ENCODE measurements at places on chromosomes 7 and 10.

GRCh38 chr7:66867198-66867790 lies 53.7 kb upstream of the TMEM248 start:
- no peaks in the 10 kb centered on the region for H3K27me3 ChIP-seq
- H3K4me3 ChIP-seq = no peak overlapping the region
- no peak overlapping the region for H3K27ac ChIP-seq
- DNase-seq = no peak

DNA sequence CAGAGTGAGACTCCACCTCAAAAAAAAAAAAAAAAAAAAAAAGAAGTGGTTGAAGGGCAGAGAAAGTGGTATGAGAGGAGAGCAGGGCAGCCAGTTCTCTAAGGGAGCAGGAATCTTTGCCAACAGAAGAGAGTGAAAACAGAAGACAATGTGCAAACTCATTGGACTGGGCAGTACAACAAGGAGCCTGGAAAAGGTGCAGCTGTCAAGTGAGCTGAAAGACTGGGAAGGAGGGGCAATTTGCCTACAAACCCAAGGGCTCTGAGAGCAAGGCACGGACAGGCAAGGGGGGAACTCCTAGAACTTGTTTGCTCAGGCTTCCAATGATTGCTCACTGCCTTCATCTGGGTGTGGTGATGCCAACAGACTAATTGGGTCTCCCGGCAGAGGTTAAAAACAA lies 9.5 kb downstream of the ACTR1A start:
- H3K4me3 ChIP-seq = no peak overlapping the region
- H3K36me3 ChIP-seq = no peaks in the 10 kb centered on the region
- DNase-seq = no peak
- no peak overlapping the region for H3K27ac ChIP-seq

DNA sequence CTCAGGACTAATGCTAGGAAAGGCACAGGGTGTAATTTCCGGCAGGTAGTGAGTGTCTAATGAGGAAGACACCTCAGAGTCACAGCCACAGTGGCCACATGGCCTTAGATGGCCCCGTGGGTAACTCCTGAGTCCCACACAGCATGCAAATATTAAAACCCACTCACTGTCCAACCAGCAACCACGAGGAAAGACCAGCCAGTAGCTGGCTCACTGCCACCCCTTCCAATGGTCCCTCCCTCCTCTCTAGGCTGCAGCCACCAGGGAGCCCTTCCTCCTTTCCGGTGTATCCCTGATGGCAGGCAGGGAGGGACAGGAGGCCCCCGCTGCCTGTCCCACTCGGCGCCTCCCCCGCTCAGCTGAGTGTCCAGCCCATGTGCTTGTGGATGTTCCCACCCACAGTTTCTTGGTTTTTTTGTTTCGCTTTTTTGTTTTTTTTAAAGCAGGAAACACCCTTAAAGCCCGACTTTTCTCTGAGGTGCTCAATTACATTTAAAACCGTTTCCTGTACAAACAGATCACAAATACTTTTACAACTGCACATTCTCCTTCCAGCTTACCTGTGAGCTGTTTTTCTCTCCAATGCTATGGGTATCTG lies 9.2 kb downstream of the BNIP3 start:
- DNase-seq = no peak
- no peak overlapping the region for H3K27ac ChIP-seq
- no peaks in the 10 kb centered on the region for H3K27me3 ChIP-seq
- 0 out of 2 replicates have a peak, but pooled peaks cover 1% of the 10 kb centered on the region for H3K36me3 ChIP-seq
- no peaks in the 10 kb centered on the region for H3K4me1 ChIP-seq
- H3K4me3 ChIP-seq = no peak overlapping the region

GRCh38 chr10:4170633-4171314 lies 385.8 kb upstream of the KLF6 start:
- no peaks in the 10 kb centered on the region for H3K27me3 ChIP-seq
- no peaks in the 10 kb centered on the region for H3K36me3 ChIP-seq
- H3K27ac ChIP-seq = no peak overlapping the region
- no peaks in the 10 kb centered on the region for H3K4me1 ChIP-seq
- no peak overlapping the region for H3K4me3 ChIP-seq

DNA sequence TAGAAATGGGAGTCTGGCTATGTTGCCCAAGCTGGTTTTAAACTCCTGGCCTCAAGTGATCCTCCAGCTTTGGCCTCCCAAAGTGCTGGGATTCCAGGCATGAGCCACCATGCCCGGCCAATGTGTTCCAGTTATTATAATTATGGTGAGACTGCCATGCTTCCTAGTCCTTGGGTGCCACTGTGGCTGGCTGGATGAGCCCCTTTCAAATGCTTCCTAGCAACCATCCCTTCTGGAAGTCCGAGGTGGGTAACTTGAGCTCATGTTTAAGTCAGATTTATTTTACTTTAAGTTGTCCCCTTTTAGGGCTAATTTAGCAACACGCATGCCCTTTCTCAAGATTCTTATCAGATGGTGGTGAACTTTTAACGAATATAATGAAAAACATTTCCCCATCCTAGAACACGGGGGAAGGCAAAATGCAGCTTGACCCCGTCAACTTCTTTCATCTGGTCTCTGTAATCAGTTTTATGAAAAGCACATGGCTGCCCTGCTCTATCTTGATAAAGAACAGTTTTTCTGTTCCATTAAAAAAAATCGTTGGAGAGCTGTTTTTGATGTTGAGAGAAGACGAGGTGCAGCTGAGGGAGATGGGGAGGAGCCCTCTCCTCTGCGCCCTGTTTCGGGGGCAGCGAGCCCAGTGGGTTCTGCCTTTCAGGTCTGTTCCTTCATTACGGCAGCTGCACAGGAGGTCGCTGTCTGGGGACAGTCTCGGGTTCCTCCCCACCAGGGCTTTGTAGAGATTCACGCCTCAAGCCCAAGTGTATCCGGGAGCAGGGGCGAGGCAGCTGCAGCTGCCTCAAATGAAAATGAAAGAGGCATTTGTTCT lies 61.0 kb upstream of the MKI67 start:
- no peak overlapping the region for H3K4me3 ChIP-seq
- H3K36me3 ChIP-seq = no peaks in the 10 kb centered on the region
- H3K4me1 ChIP-seq = no peaks in the 10 kb centered on the region
- no peaks in the 10 kb centered on the region for H3K27me3 ChIP-seq
- DNase-seq = no peak

DNA sequence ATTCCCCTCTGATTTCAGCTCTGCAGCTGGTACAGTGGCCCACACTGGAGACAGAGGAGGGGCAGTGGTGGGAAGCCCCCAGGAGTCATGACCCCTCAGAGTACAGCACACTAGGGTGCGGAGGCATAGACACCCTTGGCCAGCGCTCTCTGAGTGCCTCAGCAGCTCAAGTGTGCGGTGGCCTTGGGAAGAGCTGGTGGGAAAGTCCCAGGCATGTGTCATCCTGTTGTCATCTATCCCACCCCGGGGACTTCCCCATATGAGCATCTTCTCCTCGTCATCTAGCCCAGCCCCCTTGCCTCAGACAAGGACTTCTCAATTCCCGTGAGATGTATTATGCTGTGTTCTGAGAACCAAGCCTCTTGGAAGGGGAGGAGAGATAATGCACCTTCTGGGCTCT lies 15.6 kb upstream of the PPIF start:
- H3K4me3 ChIP-seq = no peak overlapping the region
- no peaks in the 10 kb centered on the region for H3K27me3 ChIP-seq

DNA sequence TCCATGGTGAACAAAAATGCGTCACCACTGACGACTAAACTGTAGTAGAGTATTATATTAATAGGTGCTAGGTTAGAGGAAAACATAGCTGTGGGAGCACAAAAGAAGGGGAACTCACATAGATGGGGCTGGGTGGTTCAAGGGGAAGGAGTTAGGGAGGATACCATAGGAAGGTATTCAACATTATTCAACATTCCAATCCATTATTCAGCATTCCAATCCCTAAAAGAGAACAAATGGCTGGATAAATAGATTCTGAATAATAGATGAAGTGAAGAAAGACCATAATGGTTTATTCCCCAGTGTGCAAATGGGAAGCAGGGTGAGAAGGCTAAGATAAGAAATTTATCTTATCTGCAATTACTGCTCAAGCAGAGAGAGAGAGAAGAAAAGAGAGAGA lies 61.4 kb downstream of the AASS start:
- no peaks in the 10 kb centered on the region for H3K27me3 ChIP-seq
- no peak for DNase-seq
- H3K4me3 ChIP-seq = no peak overlapping the region

- H3K27me3 ChIP-seq = no peaks in the 10 kb centered on the region
- 0 out of 2 replicates have a peak, but pooled peaks cover 6% of the 10 kb centered on the region for H3K4me1 ChIP-seq
- DNase-seq = no peak
- no peaks in the 10 kb centered on the region for H3K36me3 ChIP-seq
- no peak overlapping the region for H3K27ac ChIP-seq
Observed at GRCh38 chr7:107828540-107828939, 25.5 kb upstream of the SLC26A3 start.

DNA sequence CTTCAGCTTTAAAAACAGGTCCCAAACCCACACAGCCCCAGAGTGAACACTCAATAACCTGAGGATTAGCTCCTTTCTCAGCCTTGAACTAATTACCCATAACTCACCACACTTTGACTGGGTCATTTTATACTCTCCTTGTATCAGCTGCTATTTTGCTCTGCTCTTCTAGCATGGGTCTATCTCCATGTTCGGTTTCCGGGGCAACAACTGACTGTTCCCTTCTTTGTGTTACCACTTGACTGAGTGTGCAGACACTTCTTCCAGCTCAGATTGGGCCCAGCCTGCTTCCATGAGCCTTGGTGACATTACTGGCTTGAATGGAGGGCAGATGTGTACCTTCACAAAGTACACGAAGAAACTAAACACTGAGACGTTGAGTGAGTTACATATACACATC lies 31.5 kb upstream of the PRPS1L1 start:
- no peaks in the 10 kb centered on the region for H3K36me3 ChIP-seq
- no peaks in the 10 kb centered on the region for H3K4me1 ChIP-seq
- no peak for DNase-seq
- no peak overlapping the region for H3K27ac ChIP-seq
- H3K27me3 ChIP-seq = no peaks in the 10 kb centered on the region

- no peak overlapping the region for H3K27ac ChIP-seq
- H3K27me3 ChIP-seq = no peaks in the 10 kb centered on the region
- no peak overlapping the region for H3K4me3 ChIP-seq
- no peak for DNase-seq
Observed at GRCh38 chr7:37354656-37355131, 94.0 kb downstream of the ELMO1 start.

DNA sequence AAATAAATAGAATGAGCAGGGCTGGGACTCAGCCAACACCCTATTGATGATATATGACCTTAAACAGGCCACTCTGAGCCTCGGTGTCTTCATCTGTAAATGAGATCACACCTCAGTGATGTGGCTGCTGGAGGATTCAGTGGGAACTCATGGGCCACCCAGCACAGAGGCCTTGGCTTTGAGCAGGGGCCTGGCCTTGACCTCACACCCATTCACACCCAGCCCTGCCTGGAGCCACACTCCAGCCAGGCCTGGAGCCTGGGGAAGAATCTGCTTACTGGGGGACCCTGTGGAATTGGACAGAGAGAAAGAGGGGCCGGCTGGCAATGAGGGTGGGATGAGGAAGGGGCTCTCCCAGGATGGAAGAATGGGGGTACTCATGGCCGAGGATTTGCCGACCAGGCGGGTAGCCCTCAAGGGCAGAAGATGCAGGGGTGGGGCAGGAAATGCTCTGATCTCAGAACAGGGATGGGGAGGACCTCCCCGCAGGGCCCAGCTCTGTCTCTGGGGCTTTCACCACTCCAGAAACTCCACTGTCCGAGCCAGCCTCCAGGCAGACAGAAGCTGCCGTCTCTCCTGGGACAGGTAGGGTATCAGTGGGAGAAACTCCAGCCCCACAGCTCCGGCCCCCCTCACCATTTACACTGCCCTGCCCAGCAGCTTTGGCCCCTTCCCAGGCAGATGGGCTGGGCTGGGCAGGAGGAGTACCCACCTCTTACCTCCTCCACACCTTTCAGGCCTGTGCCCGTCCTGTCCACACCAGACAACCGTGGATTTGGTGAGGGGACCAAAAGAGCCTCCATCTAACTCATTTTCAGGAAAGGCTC lies 81.9 kb downstream of the RGS10 start:
- no peak for DNase-seq
- no peaks in the 10 kb centered on the region for H3K27me3 ChIP-seq
- H3K27ac ChIP-seq = no peak overlapping the region
- H3K4me3 ChIP-seq = no peak overlapping the region

- H3K4me3 ChIP-seq = no peak overlapping the region
- H3K36me3 ChIP-seq = no peaks in the 10 kb centered on the region
Observed at GRCh38 chr7:46603780-46604179, 682.7 kb upstream of the IGFBP3 start.

DNA sequence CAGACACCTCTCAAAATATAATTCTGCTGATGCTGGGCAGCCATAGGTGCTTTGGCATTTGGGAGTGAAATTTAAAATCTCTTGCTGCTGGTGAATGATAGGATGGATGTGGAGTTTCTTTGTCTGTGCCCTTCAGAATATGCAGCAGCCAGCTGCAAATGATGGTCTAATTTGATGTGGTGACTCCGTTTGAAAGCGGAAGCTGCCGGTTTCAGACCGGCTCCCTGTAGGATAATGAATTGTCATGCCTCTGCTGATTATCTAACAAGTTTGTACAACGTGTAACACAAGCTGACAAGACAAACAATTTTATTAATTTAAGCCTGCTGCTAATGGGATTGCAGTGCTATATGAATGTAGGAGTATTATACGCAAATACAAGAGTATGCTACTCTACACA lies 103.5 kb downstream of the SND1 start:
- H3K4me3 ChIP-seq = no peak overlapping the region
- peaks cover 14% of the 10 kb centered on the region for H3K4me1 ChIP-seq
- no peaks in the 10 kb centered on the region for H3K36me3 ChIP-seq
- no peak for DNase-seq
- H3K27ac ChIP-seq = peak overlapping the region; percentile 22

DNA sequence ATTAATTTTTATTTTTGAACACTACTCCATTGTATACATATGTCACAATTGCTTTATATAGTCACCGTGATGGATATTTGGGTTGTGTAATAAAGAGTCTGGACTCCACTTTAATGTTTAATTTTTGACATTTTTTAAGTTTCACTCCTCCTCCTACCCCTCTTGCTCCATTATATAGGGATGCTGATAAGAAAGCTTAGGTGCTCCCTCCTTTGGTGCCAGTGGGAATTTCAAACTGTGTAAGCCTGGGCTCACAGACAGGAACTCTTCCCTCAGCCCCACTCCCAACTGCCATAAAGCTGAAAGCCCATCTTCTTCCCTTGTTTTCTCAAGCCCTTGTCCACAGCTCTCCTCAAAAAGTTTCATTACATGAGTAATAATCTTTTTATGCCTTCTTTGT lies 47.6 kb downstream of the TWIST1 start:
- H3K27me3 ChIP-seq = no peaks in the 10 kb centered on the region
- H3K36me3 ChIP-seq = no peaks in the 10 kb centered on the region
- no peak for DNase-seq
- H3K4me3 ChIP-seq = no peak overlapping the region
- no peak overlapping the region for H3K27ac ChIP-seq

GRCh38 chr10:61632057-61632670 lies 30.6 kb upstream of the CABCOCO1 start:
- no peak for DNase-seq
- H3K36me3 ChIP-seq = no peaks in the 10 kb centered on the region
- peaks cover 17% of the 10 kb centered on the region for H3K4me1 ChIP-seq
- no peaks in the 10 kb centered on the region for H3K27me3 ChIP-seq

DNA sequence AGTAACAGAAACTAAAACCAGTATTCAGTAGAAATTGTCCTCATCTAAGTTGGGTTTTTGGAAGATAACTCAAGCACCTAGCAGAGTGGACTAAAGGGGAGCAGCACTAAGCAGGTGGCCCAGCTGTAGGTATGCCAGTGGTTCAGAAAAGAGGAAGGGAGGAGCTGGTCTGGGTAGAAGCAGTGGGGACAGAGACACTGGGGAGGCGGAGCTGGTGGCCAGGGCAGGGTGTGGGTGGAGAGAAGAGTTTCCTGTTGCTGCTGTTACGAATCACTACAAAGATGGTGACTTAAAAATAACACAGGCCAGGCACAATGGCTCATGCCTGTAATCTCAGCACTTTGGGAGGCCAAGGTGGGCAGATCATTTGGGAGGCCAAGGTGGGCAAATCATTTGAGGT lies 136.2 kb downstream of the WDR11 start:
- H3K36me3 ChIP-seq = peaks cover 1% of the 10 kb centered on the region
- H3K4me3 ChIP-seq = no peak overlapping the region
- H3K27me3 ChIP-seq = no peaks in the 10 kb centered on the region
- peaks cover 22% of the 10 kb centered on the region for H3K4me1 ChIP-seq
- H3K27ac ChIP-seq = peak overlapping the region; percentile 16
